CD4-positive, CD25-positive, alpha-beta regulatory T cell (primary cell): ENCODE measurements at places on chromosomes 4 and X.

DNA sequence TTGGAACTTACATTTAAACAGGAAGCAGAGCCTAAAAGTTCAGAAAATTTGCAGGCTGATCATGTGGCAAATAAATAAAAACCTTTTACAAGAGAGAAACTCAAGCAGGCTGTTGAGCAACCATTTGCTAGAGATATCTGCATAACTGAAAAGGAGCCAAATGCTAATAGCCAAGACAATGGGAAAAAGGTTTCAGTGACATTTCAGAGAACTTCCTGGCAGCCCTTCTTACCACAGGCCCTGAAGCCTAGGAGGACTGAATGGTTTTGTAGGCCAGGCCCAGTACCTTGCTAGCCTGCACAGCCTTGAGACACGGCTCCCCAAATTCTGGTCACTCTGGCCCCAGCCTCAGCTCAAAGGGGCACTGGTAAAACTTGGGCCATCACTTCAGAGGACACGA, 945.1 kb downstream of the ADGRL3 start:
- DNase-seq = no peak

DNA sequence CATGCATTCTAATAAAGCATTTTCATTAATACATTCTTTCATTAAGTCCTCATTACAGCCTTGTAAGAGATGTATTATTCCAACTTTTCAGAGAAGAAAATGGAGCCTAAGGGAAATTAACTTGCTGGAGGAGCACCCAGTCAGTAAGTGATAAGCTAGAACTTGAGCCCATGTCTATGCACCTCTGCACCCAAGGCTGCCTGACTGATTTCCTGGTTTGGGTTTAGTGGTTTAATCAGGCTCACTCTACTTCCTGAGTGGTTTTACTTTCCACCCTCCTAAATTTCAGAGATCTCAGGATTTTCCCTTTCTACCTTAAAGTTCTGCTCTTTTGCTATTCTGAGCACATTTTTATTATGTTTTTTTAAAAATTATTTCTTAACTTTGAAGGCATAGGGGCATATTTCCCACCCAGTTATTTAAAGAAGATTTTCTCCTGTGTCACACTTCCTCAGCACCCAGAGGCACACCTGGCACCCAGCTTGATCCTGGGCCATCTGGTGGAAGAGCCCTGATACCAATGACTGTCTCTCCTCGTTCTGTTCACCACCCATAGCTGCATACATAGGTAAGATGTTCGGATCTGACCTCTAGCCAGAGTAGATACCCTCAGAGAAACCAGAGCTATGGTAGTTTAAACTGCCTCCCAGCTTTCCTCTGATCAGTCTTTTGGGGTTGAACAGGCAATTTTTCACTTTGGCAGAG, 10.4 kb downstream of the CORIN start:
- peak; percentile 11 for DNase-seq

- DNase-seq = no peak
Measured at GRCh38 chr4:74754218-74754617, 40.1 kb downstream of the BTC start.

DNA sequence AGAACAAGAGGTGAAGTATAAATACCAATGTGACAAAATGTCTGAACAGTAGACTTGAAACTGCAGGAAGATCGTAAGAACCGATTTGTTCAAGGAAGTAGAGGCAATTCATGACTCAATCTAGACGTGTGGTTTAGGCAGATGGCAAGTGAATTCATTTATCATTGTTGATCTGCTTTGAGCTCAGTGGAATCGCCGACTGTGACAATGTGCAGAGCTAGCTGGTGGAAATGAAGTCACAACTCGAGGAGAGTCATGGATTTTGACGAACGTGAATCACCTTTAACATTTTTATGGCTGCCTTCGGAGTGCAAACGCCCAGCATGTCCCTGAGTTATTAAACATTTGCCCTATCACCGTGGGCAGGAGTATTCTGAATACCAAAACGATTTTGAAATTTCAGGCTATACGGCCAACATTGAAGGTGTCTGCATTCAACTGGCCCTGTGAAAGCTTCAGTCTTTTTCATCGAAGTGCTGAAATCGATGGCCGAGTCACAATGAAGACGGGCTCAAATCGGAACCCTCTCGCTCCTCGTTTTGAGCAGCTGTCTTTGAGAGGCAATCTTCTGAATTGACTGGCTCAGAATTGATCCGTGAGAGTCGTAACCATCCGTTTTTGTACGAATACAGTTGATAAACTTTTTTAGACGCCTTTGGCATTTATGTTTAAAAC, 689 bp upstream of the OGT start:
- DNase-seq = peak; percentile 56

GRCh38 chr4:93183576-93183975, 645.0 kb upstream of the ATOH1 start:
- DNase-seq = no peak

DNA sequence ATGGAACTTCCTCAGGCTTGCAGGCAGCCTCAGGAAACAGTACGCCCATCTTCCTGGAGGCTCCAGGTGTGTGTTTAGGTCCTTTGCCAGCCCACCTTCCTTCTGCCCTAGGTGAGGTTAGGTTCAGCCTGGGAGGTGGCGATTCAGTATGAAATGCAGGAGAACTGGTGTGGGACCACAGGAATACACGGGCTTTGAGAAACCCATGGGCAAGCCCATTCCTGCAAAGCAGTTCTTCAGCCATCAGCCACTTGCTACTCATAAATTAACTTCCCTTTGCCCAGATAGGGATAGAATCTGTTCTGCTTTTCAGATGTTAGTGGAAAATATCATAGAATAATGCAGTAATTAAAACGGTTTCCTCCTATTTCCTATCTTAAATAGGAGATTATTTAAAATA, 32.2 kb downstream of the TBC1D14 start:
- no peak for DNase-seq

- no peak for DNase-seq
Measured at GRCh38 chrX:12210196-12210815, 72.0 kb downstream of the FRMPD4 start.

GRCh38 chrX:43615660-43616059, 40.4 kb upstream of the MAOA start:
- DNase-seq = no peak
